ENCODE measurements at places on chromosomes 1 and 21.
A peak's percentile ranks its signal among the peaks of the same experiment; 100 is the strongest.

GRCh38 chr1:207858281-207858680 is 52.6 kb downstream of the CD34 start:
- DNase-seq = no peak

DNA sequence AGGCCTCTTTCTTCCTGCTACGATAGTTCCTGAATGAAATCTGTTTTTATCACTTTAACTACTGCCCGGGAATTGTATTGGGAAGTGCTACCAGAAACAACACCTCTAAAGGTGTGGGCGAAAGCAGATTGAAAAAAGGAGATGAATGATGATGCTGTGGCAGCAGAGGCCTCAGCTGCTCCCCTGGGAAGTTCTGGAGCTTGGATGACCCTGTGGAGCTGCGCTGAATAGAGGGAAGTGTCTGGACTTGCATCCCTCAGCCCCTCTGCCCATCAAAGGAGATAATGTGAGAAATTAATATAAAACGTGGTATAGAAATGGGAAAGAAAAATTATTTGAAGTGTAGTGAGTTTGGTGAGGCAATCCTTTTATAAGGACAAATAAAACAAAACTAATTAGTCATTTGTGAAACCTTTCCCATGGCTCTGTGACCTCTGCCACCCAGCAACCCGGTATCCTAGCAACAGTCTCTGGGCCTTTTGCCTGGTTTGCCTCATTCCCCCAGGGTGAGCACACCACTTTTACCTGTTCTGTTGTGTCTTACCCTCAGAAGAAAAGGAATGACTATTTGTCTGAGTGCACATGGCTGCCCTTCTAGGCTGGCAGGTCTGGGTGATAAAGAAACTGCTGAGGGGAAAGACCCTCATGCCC is 21.3 kb downstream of the OVAAL start:
- DNase-seq = no peak

DNA sequence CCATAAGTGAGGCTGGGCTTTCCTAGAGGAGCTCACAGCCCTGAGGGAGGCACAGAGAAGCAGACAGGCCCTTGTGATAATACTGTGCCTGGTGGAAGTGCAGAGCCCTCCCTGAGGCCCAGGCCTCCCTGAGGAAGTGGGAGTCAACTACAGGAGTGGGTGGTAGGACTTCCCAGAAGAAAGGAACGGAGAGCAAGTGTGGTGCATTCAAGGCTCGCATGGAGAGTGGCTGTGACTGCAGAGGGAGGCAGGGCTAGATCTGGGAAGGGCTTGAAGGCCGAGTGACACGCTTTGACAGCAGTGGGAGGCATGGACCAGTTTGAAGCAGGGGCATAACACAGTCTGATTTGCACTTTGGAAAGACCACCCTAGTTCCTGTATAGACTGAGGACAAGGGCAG is 37.3 kb downstream of the AZIN2 start:
- no peak for DNase-seq

DNA sequence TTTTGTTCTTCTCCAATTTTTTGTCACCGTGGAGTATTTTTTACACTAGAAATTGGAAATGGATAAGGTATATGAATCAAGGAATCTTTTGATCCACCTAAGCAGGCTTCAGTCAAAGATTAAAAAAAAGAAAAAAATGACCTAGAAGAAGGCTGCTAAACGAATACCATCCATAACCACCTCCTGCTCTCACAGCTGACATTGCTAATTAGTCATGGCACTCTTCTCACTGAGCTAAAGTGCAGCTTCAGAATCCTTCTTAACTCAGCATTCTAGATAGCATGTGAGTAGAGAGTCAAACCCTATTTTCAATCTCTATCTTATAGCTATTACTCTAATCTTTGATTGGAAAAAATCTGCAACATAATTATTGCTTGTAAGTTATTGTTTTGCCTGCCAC is 40.2 kb upstream of the ST6GALNAC5 start:
- no peak for DNase-seq

GRCh38 chr1:44557778-44558177 is 116.5 kb downstream of the TMEM53 start:
- DNase-seq = no peak

GRCh38 chr1:180255536-180256340 is 25.7 kb downstream of the LHX4 start:
- no peak for DNase-seq

DNA sequence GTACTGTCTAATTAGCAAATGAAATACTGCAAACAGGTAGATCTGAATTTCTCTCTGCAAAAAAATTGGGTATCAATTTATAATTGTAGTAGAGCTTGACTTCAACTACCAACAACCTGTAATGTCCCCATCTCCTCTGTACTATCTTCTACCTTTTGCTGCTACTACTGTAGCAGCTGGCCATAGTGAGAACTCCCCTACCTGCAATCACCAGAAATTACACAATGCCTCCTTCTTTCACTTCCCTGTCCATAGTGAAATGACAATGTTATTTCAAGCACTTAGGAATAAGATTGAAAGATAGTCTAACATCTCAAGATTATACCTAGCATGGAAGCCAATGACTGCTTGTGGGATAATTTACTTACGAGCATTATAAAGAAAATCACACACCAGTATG is 100.4 kb downstream of the ACBD6 start:
- no peak for DNase-seq

GRCh38 chr1:180415985-180416633 is 86.3 kb downstream of the ACBD6 start:
- no peak for DNase-seq

- no peak for DNase-seq
Observed at GRCh38 chr1:55720261-55720660, 505.1 kb upstream of the USP24 start.

- no peak for DNase-seq
Observed at GRCh38 chr1:38908821-38909220, 27.4 kb upstream of the GJA9 start.

DNA sequence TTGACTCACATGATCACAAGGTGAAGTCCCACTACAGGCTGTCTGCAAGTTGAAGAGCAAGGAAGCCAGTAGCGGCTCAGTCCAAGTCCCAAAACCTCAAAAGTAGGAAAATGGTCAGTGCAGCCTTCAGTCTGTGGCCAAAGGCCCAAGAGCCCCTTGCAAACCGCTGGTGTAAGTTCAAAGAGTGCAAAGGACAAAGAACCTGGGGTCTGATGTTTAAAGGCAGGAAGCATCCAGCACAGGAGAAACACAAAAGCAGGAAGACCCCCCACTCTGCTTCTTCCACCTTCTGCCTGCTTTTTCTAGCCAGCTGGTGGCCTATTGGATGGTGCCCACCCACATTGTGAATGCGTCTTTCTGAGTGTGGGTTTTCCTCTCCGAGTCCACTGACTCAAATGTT is 2222.6 kb downstream of the MRPL39 start:
- no peak for DNase-seq

DNA sequence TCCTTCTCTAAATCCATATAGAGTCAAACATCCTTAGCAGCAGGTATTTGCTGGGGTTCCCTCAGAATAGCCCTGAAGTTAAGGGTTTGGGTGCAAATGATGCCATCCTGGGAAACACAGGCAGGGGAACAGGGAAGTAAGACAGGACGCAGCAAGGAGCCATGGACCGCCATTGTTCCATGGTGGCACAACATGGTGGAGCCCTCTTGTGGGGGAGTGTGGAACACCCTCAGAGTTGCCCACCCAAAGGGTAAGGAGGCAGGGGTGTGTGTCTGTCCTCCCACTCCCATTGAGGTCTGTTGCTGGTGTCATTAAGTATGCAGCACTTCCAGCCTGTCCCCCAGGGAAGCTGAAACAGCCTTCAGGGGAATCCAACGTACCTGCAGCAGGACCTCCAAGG is 20.4 kb upstream of the RCAN1 start:
- DNase-seq = peak; percentile 37
